MCF 10A (cell line): ENCODE measurements at places on chromosomes 1 and 21. TPM values are rescaled to one million over a fixed set of nuclear protein-coding genes. Genes with fewer than 3 reads are reported as not detected.
A peak's percentile ranks its signal among the peaks of the same experiment; 100 is the strongest.

- H3K27me3 ChIP-seq = no peaks in the 10 kb centered on the region
- peaks cover 22% of the 10 kb centered on the region for H3K4me1 ChIP-seq
- no peak for DNase-seq
- no peaks in the 10 kb centered on the region for H3K36me3 ChIP-seq
- no peak overlapping the region for H3K4me3 ChIP-seq
Measured at GRCh38 chr1:66281808-66282207, 252.1 kb upstream of the SGIP1 start.

DNA sequence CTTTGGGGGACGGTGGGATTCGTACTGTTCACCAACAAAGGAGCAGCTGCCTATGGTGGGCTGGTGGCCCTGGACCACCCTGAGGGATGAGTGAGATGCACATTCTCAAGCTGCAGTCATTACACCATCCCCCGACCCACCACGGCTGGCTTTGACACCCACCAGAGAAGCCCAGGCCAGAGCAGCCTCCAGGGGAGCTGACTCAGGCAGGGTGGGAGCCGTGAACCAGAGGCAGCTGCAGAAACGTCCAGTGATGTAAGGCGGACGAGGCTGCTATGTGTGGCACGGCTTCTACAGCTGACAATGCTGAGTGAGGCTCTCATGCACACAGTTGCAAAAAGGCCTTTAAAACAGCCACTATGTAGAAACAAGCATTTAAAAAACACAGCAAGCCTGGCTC is 40.1 kb downstream of the CHAF1B start:
- H3K36me3 ChIP-seq = peaks cover 6% of the 10 kb centered on the region
- H3K4me3 ChIP-seq = no peak overlapping the region
- peaks cover 13% of the 10 kb centered on the region for H3K4me1 ChIP-seq
- DNase-seq = no peak
- no peaks in the 10 kb centered on the region for H3K27me3 ChIP-seq
- no peak overlapping the region for H3K27ac ChIP-seq

DNA sequence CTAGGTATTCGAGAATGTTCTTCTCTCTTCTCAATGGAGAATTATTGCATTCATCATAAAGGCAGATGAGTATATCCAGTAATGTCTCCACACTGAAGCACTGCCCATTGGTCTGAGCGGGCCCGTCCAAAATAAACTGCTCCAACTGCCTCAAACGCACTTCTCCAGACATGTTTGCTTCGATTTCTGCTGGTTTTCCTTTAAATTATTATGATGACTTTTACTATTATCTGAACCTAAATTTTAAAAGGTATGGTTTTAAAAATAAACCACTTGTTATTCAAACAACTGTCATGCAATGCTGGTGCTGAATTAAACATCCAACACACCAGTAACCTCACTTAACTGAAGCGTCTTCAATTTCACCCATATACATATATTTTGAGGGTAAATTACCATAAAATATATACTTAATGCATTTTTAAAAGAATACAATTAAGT is 1.3 kb downstream of the CDC42BPA start:
- H3K27ac ChIP-seq = peak overlapping the region; percentile 98
- DNase-seq = peak; percentile 75
- peaks cover 15% of the 10 kb centered on the region for H3K36me3 ChIP-seq
- peak overlapping the region; percentile 86 for H3K4me3 ChIP-seq

Gene CLCA2
- total RNA-seq = 87.8 and 113 TPM in 2 replicates

DNA sequence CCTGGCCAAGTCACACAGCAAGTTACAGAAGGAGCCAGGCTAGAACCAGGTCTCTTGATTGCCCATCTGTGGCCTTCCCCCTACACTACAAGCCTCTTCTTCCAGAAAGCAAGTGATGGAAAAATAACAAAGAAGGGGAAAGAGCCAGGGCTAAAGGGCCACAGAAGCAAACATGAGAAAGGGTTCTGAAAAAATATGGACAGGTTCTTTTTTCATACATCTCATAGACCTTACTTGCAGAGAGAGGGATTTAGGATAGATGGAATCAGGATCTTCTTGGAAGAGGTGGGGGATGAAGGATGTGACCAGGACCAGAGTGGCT is 3.2 kb downstream of the RHBG start:
- H3K36me3 ChIP-seq = no peaks in the 10 kb centered on the region
- H3K27ac ChIP-seq = no peak overlapping the region
- peaks cover 33% of the 10 kb centered on the region for H3K27me3 ChIP-seq
- peaks cover 6% of the 10 kb centered on the region for H3K4me1 ChIP-seq
- DNase-seq = no peak

GRCh38 chr21:42570841-42571387 is 57.3 kb downstream of the SLC37A1 start:
- no peaks in the 10 kb centered on the region for H3K4me1 ChIP-seq
- H3K27me3 ChIP-seq = no peaks in the 10 kb centered on the region
- DNase-seq = no peak
- H3K27ac ChIP-seq = no peak overlapping the region

DNA sequence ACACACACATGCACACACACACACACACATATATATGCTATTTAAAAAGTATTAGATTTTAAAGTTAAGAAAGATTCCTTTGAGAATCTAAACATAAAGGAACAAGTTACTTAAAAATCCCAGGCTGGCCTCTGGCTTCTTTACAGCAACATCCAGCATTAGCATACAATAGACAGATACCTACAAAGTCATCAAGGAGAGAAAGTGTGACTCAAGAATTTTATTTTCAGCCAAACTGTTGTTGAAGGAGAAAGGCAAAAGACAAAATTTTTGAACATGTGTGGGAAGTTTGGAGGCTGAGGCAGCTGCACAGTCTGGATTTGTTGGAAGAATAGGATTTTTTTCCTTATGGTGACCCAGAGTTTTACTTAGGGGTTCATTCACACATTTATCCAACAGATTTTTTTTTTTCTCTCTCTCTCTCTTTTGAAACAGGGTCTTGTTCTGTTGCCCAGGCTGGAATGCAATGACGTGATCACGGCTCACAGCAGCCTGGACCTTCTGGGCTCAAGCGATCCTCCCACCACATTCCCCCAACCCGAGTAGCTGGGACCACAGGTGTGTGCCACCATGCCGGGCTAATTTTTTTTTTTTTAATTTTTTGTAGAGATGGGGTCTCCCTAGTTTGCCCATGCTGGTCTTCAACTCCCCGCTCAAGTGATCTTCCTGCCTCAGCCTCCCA is 24.0 kb upstream of the SPOCD1 start:
- H3K36me3 ChIP-seq = no peaks in the 10 kb centered on the region
- H3K4me1 ChIP-seq = peaks cover 13% of the 10 kb centered on the region
- DNase-seq = no peak
- no peak overlapping the region for H3K27ac ChIP-seq
- H3K27me3 ChIP-seq = no peaks in the 10 kb centered on the region
- no peak overlapping the region for H3K4me3 ChIP-seq

Gene UBXN10
- not detected in 2 replicates for total RNA-seq

- peak; percentile 63 for DNase-seq
- peak overlapping the region; percentile 95 for H3K4me3 ChIP-seq
- peaks cover 30% of the 10 kb centered on the region for H3K4me1 ChIP-seq
- H3K27me3 ChIP-seq = no peaks in the 10 kb centered on the region
- no peak overlapping the region for H3K27ac ChIP-seq
Measured at GRCh38 chr1:12615865-12616708, 1.9 kb downstream of the DHRS3 start.

DNA sequence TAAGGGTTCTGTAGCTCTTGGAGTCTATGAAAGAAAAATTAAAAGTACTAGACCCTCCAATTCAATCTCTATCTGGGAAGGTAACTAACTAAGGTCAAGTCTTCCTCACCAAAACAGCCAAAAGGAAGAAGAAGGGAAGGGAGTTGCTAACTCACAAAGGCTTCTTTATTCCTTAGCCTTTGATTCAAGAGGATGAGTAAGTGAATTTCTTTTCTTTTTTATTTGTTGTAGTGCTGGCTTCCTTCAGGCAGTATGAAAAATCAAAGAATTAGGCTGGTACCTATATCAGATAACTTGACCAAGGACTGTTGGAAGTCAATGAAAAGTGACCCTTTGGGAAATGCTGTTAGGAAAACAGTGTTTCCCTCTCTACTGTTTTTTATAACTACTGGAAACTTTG is 144.4 kb upstream of the NRIP1 start:
- H3K36me3 ChIP-seq = no peaks in the 10 kb centered on the region
- H3K4me1 ChIP-seq = peaks cover 22% of the 10 kb centered on the region
- no peaks in the 10 kb centered on the region for H3K27me3 ChIP-seq
- no peak overlapping the region for H3K27ac ChIP-seq

DNA sequence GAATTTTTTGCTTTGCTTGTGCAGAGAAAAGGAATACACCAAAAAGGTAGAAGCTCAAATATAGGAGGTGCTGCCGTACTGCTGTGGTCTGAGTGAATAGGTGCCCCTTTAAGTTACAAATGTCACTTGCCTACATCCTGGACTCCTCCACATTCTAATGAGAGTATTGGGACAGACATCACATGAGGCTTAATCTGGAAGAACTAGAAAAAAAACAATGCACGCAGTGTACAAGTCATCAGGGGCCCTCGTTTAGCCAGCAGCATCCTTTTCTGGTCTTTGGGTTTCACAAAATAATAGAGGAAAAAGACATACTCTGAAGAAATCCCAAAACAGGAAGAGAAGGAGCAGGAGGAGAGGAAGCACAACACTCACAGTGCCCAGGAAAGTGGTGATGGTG is 89.3 kb downstream of the SLC44A5 start:
- no peak overlapping the region for H3K4me3 ChIP-seq
- DNase-seq = no peak
- H3K27ac ChIP-seq = no peak overlapping the region
- no peaks in the 10 kb centered on the region for H3K36me3 ChIP-seq

DNA sequence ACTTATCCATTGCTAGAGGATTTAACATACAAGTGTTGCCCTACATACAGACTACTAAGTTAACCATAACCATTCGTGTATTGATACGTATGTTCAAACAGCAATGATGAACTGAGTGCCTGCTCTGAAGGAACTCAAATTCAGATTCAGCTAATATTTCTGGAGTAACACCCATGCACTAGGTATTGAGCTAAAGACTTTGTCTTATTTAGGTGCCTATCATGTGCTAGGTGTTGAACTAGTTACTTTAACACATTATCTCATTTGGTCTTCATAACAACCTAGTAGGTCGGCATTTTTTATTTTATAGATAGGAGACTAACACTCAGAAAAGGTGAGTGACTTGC is 160.0 kb downstream of the LTN1 start:
- H3K4me1 ChIP-seq = peaks cover 10% of the 10 kb centered on the region
- DNase-seq = no peak
- H3K36me3 ChIP-seq = no peaks in the 10 kb centered on the region

GRCh38 chr1:8742022-8742924 is 75.2 kb downstream of the RERE start:
- DNase-seq = no peak
- no peak overlapping the region for H3K27ac ChIP-seq
- H3K27me3 ChIP-seq = no peaks in the 10 kb centered on the region
- peaks cover 7% of the 10 kb centered on the region for H3K36me3 ChIP-seq
- H3K4me3 ChIP-seq = no peak overlapping the region
- peaks cover 16% of the 10 kb centered on the region for H3K4me1 ChIP-seq

GRCh38 chr1:110962892-110963690 is 631 bp downstream of the LRIF1 start:
- peaks cover 5% of the 10 kb centered on the region for H3K4me1 ChIP-seq
- DNase-seq = no peak
- peaks cover 10% of the 10 kb centered on the region for H3K36me3 ChIP-seq
- H3K27ac ChIP-seq = peak overlapping the region; percentile 44
- H3K27me3 ChIP-seq = no peaks in the 10 kb centered on the region
- peak overlapping the region; percentile 70 for H3K4me3 ChIP-seq

GRCh38 chr1:245651093-245651492 is 496.3 kb downstream of the KIF26B start:
- H3K27me3 ChIP-seq = no peaks in the 10 kb centered on the region
- no peak overlapping the region for H3K27ac ChIP-seq
- no peaks in the 10 kb centered on the region for H3K4me1 ChIP-seq
- DNase-seq = peak; percentile 19

Gene PCP4
- not detected in 2 replicates for total RNA-seq

Gene MATN1
- 0.32 and 0.47 TPM in 2 replicates for total RNA-seq

GRCh38 chr1:198437332-198437731 is 103.1 kb downstream of the ATP6V1G3 start:
- no peak overlapping the region for H3K4me3 ChIP-seq
- no peak for DNase-seq
- H3K4me1 ChIP-seq = peaks cover 17% of the 10 kb centered on the region
- H3K27ac ChIP-seq = peak overlapping the region; percentile 21
- H3K36me3 ChIP-seq = no peaks in the 10 kb centered on the region

DNA sequence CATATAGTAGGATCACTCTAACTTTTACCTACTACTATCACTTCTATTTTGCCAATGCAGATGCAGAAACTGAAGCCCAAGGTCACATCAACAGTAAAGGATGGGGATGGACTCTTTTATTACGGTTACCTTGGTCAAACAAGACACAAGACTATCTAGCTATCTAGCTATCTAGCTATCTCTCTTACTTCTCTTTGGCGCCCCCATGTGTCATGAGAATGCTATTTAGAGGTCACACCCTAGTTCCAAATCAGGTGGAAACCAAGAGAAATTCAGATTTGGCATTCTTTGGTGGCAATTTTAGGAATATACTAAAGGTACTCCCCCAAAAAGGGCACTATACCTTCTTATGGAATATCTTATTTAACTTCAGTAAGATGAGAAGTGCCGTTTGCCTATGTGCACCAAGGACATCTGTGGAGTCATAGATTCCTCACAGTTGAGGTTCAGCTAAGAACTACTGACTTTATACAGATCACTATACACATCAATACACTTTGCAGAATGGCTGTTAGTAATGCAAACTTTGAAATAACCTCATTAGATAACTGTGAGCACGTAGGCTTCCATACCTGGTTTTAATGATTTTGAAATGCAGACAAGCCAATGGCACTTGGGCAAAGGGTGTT is 6.7 kb downstream of the ZNF648 start:
- peaks cover 6% of the 10 kb centered on the region for H3K4me1 ChIP-seq
- no peaks in the 10 kb centered on the region for H3K36me3 ChIP-seq
- H3K4me3 ChIP-seq = no peak overlapping the region
- H3K27me3 ChIP-seq = no peaks in the 10 kb centered on the region

GRCh38 chr21:38544661-38545060 is 46.4 kb upstream of the ERG start:
- no peaks in the 10 kb centered on the region for H3K4me1 ChIP-seq
- no peak overlapping the region for H3K4me3 ChIP-seq
- H3K36me3 ChIP-seq = no peaks in the 10 kb centered on the region
- H3K27me3 ChIP-seq = peaks cover under 1% of the 10 kb centered on the region
- H3K27ac ChIP-seq = no peak overlapping the region

- no peak for DNase-seq
- H3K4me1 ChIP-seq = peaks cover 52% of the 10 kb centered on the region
- peaks cover 80% of the 10 kb centered on the region for H3K36me3 ChIP-seq
- H3K27ac ChIP-seq = peak overlapping the region; percentile 99
Measured at GRCh38 chr1:181091309-181092040, 3.0 kb downstream of the IER5 start.

GRCh38 chr1:11078631-11079030 is 18.8 kb upstream of the SRM start:
- no peak overlapping the region for H3K4me3 ChIP-seq
- DNase-seq = no peak
- H3K27me3 ChIP-seq = no peaks in the 10 kb centered on the region
- no peaks in the 10 kb centered on the region for H3K4me1 ChIP-seq
- H3K36me3 ChIP-seq = peaks cover 79% of the 10 kb centered on the region

GRCh38 chr1:217088011-217088410 is 364.8 kb upstream of the ESRRG start:
- peaks cover 23% of the 10 kb centered on the region for H3K27me3 ChIP-seq
- H3K36me3 ChIP-seq = no peaks in the 10 kb centered on the region
